ENCODE measurements at places on chromosomes 6 and 20.

- no peaks in the 10 kb centered on the region for H3K27me3 ChIP-seq
- H3K36me3 ChIP-seq: no peaks in the 10 kb centered on the region
- H3K4me1 ChIP-seq: no peaks in the 10 kb centered on the region
Observed at GRCh38 chr6:107542192-107542668, 52.3 kb downstream of the SOBP start.

- no peaks in the 10 kb centered on the region for H3K27me3 ChIP-seq
- H3K27ac ChIP-seq: no peak overlapping the region
- no peaks in the 10 kb centered on the region for H3K36me3 ChIP-seq
- no peak for DNase-seq
- no peaks in the 10 kb centered on the region for H3K4me1 ChIP-seq
Observed at GRCh38 chr6:155964544-155964943, 508.9 kb upstream of the NOX3 start.

- H3K27ac ChIP-seq: no peak overlapping the region
- no peak for DNase-seq
- H3K27me3 ChIP-seq: no peaks in the 10 kb centered on the region
Observed at GRCh38 chr6:3433005-3433404, 23.8 kb downstream of the SLC22A23 start.

DNA sequence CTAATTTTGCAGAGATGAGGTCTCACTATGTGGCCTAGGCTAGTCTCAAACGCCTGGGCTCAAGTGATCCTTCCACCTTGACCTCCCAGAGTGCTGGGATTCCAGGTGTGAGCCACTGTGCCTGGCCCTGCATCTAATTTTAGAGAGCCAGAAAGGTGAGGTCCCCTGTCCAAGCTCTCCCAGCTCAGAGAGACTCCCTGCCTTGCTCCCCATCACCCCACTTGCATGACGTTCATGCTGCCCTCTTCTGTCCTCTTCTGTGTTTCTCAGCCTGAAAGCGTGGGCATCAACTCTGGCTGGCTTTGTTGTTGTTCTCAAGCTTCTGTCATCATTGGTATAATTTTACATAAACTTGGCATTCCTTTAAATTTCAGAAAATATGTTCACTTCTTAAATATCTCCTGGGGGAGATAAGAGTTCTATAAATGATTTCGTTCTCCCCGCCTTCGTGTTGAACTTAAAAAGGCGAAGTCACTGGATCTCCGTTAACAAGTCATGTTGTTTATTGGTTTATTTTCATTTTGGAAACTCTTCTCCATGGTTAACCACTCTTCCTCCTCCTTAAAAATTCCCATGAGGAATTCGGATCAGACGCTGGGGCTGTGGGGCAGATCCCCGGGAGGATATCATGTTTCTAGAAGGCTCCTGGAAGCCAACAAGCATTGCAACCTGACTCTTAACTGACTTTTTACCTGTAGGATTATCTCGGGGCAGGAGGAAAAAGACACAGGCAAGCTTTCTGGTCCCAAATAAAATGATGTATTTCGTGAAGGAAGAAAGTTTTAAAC, 13.2 kb upstream of the PARD6B start:
- H3K27me3 ChIP-seq: no peaks in the 10 kb centered on the region
- no peak overlapping the region for H3K27ac ChIP-seq
- no peak for DNase-seq
- peaks cover 48% of the 10 kb centered on the region for H3K4me1 ChIP-seq

GRCh38 chr6:145289573-145289972, 445.7 kb downstream of the EPM2A start:
- H3K27ac ChIP-seq: no peak overlapping the region
- H3K4me1 ChIP-seq: no peaks in the 10 kb centered on the region
- H3K27me3 ChIP-seq: no peaks in the 10 kb centered on the region
- DNase-seq: no peak
- no peak overlapping the region for H3K4me3 ChIP-seq
